ENCODE measurements at places on chromosomes 4 and X.

GRCh38 chrX:10714531-10714930, 94.1 kb upstream of the MID1 start:
- no peak for DNase-seq

GRCh38 chrX:57595381-57595811, 3.6 kb downstream of the ZXDB start:
- no peak for DNase-seq

GRCh38 chr4:40168070-40168469, 28.8 kb upstream of the RHOH start:
- no peak for DNase-seq

- no peak for DNase-seq
Observed at GRCh38 chr4:25908491-25908901, 5.5 kb upstream of the SMIM20 start.

All from NCI-H1105 (cell line).